ENCODE measurements at places on chromosomes 11 and 22.

- DNase-seq: peak; percentile 59
Measured at GRCh38 chr11:95229993-95230809, 801 bp downstream of the SESN3 start.

- no peak for DNase-seq
Measured at GRCh38 chr11:133480722-133481121, 51.6 kb downstream of the OPCML start.

- no peak for DNase-seq
Measured at GRCh38 chr11:10243896-10244575, 50.0 kb downstream of the SBF2 start.

- DNase-seq: no peak
Measured at GRCh38 chr11:17606233-17607082, 59.4 kb downstream of the OTOG start.

- DNase-seq: peak; percentile 49
Measured at GRCh38 chr22:17121233-17122195, at the start of gene TMEM121B. Gene TMEM121B, minus strand, starts transcription at chr22:17121360. Its CDS starts 233 bp downstream, at chr22:17121127.

DNA sequence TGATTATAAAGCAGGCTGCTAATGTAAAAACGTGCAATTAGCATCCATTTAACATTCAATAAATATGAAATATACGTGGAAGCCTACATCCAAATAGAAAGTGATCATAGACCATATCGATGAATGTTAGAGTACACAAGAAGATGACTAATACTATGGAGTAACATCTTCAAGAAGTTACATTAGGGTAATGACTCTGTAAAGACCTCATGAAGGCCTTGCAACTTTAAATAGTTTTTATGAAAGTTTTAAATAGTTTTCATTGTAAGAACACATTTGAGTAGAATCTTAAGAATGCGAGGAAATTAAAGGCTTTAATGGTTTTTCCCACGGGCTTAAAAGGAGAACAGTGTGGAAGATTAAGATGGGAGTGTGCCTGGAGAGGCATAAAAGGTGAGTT lies 1.4 kb downstream of the TRIM34 start:
- DNase-seq: no peak

DNA sequence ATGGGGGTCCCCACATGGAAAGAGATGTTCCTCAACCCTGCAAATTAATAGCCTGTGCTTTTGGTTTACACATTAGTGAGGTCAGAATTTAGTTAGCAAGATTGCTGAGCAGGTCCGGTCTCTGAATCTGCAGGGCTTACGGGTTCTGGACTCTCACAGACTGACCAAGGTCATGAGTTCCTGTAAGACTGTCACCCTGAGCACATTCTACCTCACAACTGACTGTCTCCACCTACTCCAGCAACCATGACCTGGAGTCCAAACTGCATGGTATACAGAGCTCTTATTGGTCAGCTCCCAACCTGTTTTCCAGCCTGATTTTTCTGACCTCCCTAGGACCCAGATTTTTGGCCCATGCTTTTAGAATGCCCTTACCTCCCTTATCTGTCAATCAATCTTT lies 28.2 kb downstream of the DKK3 start:
- DNase-seq: no peak

DNA sequence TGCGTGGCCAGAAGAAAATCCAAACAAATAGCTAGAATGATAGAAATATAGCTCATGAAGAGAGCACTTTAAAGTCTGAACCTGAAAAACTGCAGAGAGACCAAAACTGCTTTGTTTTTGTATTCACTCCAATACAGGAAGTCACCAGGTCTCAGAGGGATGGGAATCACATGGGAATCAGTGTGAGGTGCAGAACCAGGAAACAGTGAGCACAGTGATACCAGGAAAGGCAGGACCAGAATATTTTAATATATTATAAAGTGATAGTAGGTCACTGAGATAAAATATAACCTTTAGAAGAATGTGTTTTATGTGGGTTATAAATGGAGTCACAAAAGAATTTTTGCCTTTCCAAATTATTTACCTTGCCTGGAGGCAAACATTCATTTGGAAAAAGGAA lies 277.3 kb downstream of the CASP12 start:
- no peak for DNase-seq

DNA sequence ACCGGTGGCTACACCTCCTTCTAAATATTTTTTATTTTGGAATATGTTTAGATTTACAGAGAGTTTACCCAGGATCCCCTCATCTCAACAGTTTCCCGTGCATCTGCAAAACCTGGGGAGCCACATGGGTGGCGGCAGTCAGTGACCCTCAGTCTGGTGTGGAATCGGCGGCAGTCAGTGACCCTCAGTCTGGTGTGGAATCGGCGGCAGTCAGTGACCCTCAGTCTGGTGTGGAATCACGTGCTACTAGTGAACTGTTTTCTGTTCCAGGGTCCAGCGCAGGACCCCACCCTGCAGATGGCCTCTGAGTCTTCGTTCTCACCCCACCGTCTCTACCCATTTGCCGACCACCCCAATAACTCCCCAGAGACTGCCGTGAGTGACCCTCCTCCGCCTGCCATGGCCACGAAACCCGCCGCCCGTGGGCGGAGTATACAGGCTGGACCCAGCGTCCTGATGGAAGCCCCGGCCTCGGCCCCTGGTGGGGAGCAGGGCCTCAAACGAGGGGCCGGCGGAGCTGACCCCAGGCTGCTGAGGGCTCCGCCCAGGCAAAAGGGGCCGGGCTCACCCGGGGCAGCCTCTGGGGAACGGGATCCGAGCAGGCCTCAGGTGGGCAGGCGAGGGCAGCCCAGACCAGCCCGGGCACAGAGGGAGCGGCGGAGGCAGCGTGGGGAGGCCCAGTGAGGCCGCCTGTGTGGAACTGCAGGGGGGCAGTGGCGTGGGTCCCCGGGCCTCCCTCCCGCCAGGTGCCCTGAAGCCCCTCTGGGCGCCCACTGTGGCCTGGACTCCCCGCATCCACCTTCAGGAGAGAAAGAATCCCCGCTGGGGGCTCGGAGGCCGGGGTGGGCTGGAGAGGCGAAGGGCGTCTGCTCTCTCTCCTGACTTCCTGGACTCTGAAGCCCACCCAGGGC lies 2.5 kb downstream of the IL17REL start:
- DNase-seq: no peak

- no peak for DNase-seq
Measured at GRCh38 chr11:107043242-107044006, 25.1 kb upstream of the GUCY1A2 start.

DNA sequence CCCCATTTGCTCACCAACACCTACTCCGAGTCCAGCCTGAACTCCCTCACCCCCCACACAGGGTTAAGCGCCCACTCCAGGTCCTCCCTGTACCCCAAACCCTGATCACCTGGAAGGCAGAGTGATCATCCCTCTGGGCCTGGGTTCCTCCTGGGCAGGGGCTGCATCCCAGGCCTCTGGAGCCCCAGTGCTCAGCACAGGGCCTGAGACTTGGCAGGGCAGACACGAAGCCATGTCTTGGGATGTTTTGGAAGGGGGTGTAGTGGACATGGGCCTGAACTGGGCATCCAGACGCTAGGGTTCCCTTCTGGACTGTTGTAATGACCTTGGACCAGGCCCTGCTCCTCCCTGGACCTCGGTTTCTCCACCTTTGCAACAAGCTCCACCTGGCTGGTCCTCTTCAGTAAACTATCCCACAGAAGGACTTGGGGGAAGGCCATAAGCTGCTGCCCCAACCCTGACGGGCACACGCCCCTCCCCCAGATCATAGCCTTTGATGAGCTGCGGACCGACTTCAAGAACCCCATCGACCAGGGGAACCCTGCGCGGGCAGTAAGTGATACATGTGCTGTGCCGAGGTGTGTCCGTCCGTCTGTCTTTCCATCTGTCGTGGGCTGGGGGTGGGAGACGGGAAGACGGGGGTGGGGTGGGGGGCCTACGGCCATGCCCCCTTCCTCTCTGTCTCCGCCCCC lies 3.9 kb downstream of the CNIH2 start:
- DNase-seq: no peak

DNA sequence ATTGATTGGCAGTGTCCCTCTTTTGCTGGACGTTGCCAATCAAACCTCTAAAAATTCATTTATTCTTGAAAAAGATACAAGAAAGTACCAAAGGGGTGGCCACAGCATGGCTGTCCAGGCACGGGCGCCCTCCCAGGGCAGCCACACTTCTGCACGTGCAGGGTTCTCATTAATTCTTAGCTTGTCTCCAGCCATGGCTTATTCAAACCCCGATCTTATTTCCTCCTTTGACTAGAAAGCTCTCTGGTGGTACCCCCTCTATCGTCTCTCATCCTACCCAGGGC lies 123.9 kb downstream of the CTTN start:
- DNase-seq: no peak

- DNase-seq: no peak
Measured at GRCh38 chr11:45622861-45623260, 42.6 kb downstream of the CHST1 start.

- DNase-seq: no peak
Measured at GRCh38 chr22:44648085-44648820, 53.8 kb upstream of the PRR5 start.

GRCh38 chr11:23310276-23310675 lies 450.0 kb upstream of the CCDC179 start:
- no peak for DNase-seq

GRCh38 chr11:88655656-88656055 lies 318.1 kb upstream of the CTSC start:
- no peak for DNase-seq

DNA sequence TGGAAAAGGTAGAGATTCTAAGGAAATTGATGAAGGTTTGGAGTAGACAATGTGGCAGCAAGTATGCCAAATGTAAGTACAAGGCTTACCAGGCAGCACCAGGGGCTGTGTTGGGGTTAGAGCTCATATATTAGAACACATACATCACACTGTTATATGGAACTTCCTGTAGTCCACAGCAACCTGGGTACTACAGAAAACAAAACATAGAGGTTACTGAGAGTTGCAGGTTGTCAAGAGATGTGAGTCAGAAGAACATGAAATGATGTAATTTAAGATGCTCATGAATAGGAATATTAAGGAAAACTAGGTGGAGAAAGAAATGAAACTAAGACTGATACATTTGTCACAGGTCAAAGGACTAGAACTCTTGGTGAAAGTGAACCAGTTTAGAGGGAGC lies 22.0 kb downstream of the FAT3 start:
- no peak for DNase-seq
